SK-N-SH (cell line): ENCODE measurements at places on chromosomes 4 and X. TPM values are rescaled to one million over a fixed set of nuclear protein-coding genes. Genes with fewer than 3 reads are reported as not detected.

- no peak for DNase-seq
Observed at GRCh38 chrX:5971300-5971699, 257.4 kb downstream of the NLGN4X start.

DNA sequence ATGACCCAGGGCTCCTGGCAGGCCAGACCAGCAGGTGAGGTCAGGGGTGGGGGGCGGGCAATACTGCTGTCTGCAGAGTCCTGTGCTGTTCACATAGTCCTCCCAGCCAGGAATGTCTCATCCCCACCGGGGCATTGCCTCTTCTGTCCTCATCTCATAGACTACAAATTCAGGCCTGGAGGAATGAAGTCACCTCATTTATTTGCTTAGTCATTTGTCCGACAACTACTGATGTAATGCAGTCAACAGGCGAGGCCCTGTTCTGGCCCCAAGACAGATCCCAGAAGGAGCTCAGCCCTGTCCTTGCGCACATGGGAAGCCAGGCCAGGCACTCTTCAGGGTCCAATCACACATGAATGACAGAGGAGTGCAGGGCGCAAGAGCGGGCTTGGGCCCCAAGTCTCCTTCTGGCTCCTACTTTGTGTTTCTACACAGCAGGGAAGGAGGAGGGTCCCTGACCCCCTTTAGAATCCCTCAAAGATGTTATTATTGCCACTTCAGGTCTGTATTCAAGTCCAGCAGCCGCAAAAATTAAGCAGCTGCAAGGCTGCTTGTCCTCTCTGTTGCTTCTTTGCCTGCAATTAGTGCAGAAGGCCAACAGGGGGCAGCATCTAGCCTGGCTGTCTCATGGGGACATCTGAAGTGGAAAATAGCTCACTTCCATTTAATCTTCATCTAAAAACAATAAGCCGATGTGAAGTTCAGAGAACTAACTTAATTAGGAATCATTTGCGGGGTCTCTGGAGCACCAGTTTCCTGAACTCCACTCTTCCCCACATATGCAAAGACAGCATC lies 15.2 kb upstream of the HMX1 start:
- no peak for DNase-seq

DNA sequence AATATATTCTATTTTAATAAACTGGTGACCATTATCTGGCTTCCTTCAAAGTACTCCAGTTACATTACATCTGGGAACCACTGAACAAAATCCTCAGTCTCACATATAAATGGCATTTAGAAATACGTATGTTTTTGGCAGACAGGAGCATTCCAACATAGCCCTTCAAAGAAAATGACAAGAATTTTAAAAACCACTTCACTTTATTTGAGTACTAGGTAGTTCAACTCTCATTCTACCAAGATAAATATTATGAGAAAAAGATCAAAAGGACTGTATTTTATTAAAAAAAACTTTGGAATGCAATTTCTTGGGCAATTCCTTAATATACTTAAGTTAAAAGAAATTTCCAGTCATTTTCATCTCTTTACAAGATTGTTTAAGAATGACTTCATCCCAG lies 17.6 kb downstream of the TNIP3 start:
- no peak for DNase-seq

- peak; percentile 57 for DNase-seq
Observed at GRCh38 chr4:96379524-96379923, 539.6 kb downstream of the PDHA2 start.

- peak; percentile 61 for DNase-seq
Observed at GRCh38 chrX:17689971-17690409, 47.3 kb upstream of the SCML1 start.

The BTK gene
- polyA plus RNA-seq = not detected in 2 replicates

GRCh38 chrX:79412166-79412565 lies 45.0 kb upstream of the ITM2A start:
- DNase-seq = no peak

The MAGEB2 gene
- polyA plus RNA-seq = 1.6 and 2.7 TPM in 2 replicates

DNA sequence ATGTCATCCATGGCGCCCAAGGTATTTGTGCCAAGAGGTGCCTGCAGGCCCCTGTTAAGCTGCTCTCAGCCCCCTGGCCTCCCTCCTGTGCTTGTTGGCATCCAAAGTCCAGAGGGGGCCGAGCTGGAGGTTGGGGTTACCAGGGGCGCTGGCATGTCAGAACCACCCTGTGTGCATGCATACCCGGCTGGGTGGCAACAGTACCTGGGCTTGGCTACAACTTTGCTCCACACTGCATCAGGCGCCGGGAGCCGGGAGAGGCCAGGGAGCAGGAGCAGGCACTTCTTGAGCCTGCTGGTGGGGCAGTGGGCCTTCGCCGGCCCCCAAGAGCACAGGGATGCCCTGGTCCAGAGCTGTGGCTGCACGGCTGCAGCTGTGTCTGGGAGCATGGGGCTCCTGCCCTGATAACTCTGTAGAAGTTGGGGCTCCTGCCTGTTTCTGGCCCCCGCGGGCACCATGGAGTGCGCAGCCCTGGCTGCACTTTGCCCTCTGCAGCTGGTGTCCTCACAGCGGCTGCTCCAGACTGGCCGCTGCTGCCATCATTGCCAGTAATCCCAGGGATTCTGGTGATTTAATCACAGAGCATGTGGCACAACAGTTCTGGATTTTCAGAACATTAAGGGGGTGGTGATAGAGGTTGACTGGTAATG lies 130.3 kb downstream of the ARHGAP10 start:
- DNase-seq = peak; percentile 87

The VSIG1 gene
- not detected in 2 replicates for polyA plus RNA-seq

GRCh38 chrX:41684940-41685339 lies 3.8 kb upstream of the GPR34 start:
- no peak for DNase-seq

DNA sequence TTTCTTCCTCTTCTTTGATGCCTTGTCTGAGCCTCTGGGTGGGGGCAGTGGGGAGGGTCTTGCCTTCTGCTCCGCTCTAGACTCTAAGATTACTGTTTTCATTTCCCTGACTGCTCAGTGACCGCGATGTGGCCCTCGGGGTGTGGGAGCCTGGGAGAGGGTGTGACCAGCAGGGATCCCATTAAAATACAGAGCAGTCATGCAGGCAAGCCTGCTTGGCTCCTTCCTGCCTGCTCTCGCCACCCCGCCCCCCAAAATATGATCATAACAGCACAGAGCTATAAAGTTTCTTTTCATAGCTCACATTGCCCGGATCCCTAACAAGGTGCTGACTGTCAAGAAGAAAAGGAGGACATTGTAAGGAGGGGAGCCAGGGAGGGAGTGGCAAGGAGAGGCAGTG lies 332.9 kb downstream of the RAB28 start:
- no peak for DNase-seq

The NAT8L gene
- 0.43 and 0.86 TPM in 2 replicates for polyA plus RNA-seq

The POLN gene
- 0.67 and 1.2 TPM in 2 replicates for polyA plus RNA-seq

DNA sequence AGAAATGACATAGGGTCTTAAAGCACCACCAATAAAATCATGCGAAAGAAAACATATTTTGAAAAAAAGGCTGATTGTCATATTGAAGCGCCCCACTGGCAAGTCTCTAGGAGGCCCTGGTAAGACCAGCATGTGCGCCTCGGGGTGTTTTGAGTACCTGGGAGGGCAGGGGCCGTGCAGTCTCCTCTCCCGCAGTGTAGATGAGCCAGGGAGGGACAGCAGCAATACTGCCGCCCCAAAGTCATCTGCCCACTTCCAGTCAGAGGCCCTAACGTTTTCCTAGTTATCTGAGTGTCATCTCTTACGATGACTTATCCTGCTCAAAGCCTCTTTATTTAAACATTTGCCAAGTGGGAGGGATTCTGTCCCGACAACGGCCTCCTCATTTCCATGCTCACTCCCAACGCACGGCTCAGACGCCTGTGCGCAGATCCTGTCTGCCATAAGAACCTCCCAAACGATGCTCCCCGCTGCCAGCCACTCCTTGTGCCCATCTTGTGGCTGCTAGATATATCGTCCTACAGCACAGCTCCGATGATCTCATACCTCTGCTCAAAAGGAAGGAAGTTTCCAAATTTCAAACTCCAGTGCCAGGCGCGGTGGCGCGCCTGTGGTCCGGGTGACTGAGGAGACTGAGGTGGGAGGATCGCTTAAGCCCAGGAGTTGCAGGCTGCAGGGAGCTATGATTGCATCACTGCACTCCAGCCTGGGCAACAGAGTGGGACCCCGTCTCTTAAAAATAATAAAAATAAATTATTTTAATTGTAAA lies 17.2 kb upstream of the SCRG1 start:
- DNase-seq = peak; percentile 11
